ENCODE measurements at places on chromosomes 1 and 21. TPM values are rescaled to one million over a fixed set of nuclear protein-coding genes. Genes with fewer than 3 reads are reported as not detected.
A peak's percentile ranks its signal among the peaks of the same experiment; 100 is the strongest.

DNA sequence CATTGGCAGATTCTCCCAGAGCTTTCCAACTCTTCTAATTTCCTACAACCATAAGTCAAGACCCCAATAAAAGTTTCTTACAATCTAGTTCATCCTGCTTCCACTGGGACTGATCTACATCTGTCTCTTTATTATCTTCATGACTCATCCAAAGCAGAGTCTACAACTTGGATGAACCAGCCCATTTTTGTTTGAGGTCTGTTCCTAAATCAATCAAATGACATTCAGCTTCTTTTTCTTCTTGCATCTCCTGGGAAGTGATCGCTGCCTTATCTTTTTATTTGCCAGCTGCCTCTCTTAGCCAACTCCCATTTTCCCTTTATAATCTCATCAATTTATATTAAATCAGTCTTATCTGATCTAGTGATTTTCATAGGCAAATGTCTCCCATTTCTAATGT is 105.6 kb downstream of the ERG start:
- no peaks in the 10 kb centered on the region for H3K4me1 ChIP-seq
- H3K36me3 ChIP-seq, result no peaks in the 10 kb centered on the region
- H3K27ac ChIP-seq, result no peak overlapping the region
- H3K4me3 ChIP-seq, result no peak overlapping the region

Gene EDN2
- total RNA-seq, result not detected

- no peak overlapping the region for H3K27ac ChIP-seq
- H3K4me3 ChIP-seq, result no peak overlapping the region
- no peaks in the 10 kb centered on the region for H3K36me3 ChIP-seq
- H3K4me1 ChIP-seq, result no peaks in the 10 kb centered on the region
- no peak for DNase-seq
Measured at GRCh38 chr1:14945132-14946010, 208.2 kb upstream of the TMEM51 start.

- no peaks in the 10 kb centered on the region for H3K4me1 ChIP-seq
- H3K4me3 ChIP-seq, result no peak overlapping the region
- no peak for DNase-seq
- H3K27ac ChIP-seq, result no peak overlapping the region
- H3K36me3 ChIP-seq, result no peaks in the 10 kb centered on the region
Measured at GRCh38 chr1:241387216-241387615, 30.2 kb upstream of the RGS7 start.

GRCh38 chr1:27525296-27526272 is 35.6 kb upstream of the WASF2 start:
- peak overlapping the region; percentile 65 for H3K27ac ChIP-seq
- peaks cover 67% of the 10 kb centered on the region for H3K4me1 ChIP-seq
- peak; percentile 85 for DNase-seq

DNA sequence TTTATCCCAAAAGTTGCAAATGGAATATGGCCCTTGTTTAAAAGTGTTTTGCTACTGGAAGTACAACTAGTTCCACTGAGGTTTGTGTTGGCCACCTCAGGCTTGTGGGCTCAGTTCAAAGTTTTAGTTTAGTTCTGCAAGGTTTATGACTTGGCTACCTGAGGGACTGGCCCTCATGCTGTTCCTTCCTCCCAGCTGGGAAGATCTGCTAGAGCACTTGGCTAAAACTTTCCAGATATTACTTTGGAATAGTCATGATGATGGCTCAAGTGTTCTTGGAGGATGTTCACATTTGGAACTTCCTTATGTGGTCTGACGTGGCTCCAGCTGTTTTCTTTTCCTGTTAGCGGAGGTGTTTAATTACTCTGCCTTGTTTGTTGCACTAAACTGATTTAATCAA is 110.2 kb upstream of the IVNS1ABP start:
- peaks cover 80% of the 10 kb centered on the region for H3K4me1 ChIP-seq
- no peaks in the 10 kb centered on the region for H3K27me3 ChIP-seq

GRCh38 chr1:159763686-159764085 is 17.1 kb upstream of the DUSP23 start:
- peaks cover 4% of the 10 kb centered on the region for H3K27me3 ChIP-seq
- H3K27ac ChIP-seq, result no peak overlapping the region
- no peak for DNase-seq
- no peaks in the 10 kb centered on the region for H3K36me3 ChIP-seq
- H3K4me1 ChIP-seq, result no peaks in the 10 kb centered on the region

GRCh38 chr1:231037585-231038517 is 2.2 kb downstream of the FAM89A start:
- H3K27me3 ChIP-seq, result peaks cover 13% of the 10 kb centered on the region
- H3K4me1 ChIP-seq, result peaks cover 30% of the 10 kb centered on the region
- no peak overlapping the region for H3K27ac ChIP-seq
- H3K36me3 ChIP-seq, result peaks cover 6% of the 10 kb centered on the region
- DNase-seq, result no peak
- H3K4me3 ChIP-seq, result no peak overlapping the region

GRCh38 chr21:42782723-42783242 is 96.6 kb downstream of the WDR4 start:
- no peak overlapping the region for H3K4me3 ChIP-seq
- peaks cover 24% of the 10 kb centered on the region for H3K27me3 ChIP-seq
- peaks cover 5% of the 10 kb centered on the region for H3K36me3 ChIP-seq
- DNase-seq, result no peak
- H3K4me1 ChIP-seq, result peaks cover 43% of the 10 kb centered on the region

Gene ATAD3C
- 1.4 TPM for total RNA-seq

Gene REG4
- 15.3 TPM for total RNA-seq

Gene SPRR4
- not detected for total RNA-seq

DNA sequence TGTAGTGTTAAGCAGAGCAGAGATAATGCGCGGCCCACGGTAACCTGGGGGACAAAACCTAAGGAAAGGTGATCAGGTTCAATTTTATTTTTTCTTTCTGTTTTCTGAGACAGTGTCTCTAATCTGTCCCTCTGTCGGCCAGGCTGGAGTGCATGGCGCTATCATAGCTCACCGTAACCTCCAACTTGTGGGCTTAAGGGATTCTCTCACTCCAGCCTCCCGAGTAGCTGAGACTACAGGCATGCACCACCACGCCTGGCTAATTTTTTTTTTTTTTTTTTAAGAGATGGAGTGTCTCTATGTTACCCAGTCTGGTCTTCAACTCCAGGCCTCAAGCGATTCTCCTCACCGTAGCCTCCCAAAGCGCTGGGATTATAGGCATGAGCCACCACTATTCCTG is 724 bp upstream of the ANKRD35 start:
- H3K27ac ChIP-seq, result no peak overlapping the region
- DNase-seq, result no peak
- no peaks in the 10 kb centered on the region for H3K36me3 ChIP-seq
- peak overlapping the region; percentile 81 for H3K4me3 ChIP-seq
- H3K4me1 ChIP-seq, result peaks cover 14% of the 10 kb centered on the region
- peaks cover 28% of the 10 kb centered on the region for H3K27me3 ChIP-seq

Gene PPM1J
- total RNA-seq, result not detected

Gene C1orf105
- total RNA-seq, result not detected

DNA sequence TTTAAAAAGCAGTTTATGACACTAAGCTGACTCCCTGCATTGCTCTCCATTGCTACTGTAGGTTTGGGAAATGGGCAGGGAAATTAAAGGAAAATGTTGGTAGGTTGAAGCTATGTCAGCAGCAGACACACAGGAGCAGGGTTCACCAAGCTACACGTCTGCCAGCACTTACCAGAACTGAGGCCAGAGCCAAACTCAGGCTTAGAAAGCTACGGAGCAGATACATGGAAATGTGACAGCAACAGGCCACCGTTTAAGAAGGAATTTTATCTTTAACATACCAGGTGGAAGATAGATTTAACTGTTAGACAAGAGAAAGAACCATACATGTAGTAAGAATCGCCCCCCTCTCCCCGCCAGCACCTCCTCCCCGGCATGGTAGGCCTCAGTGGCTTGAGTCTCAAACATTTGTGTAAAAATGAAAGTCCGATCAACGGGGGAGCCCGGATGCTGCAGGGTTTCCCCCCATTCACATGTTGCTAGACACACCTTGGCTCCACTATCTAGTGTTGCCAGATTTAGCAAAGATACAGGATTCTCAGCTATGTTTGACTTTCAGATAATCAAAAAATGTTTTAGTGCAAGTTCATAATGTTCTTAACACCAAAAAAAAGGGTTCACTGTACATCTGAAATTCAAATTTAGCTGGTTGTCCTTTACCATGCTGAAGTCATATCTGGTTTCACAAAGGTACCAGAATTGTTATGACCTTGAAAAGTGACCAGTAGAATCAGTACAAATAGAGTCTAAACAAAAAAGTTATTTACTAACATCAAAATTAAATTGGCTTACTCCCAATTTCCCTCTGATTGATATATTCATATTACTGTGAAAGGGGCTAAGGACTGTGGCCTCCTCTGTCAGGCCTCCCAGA is 6.7 kb downstream of the OR2T11 start:
- peaks cover 2% of the 10 kb centered on the region for H3K27me3 ChIP-seq

Gene RNF186
- not detected for total RNA-seq

DNA sequence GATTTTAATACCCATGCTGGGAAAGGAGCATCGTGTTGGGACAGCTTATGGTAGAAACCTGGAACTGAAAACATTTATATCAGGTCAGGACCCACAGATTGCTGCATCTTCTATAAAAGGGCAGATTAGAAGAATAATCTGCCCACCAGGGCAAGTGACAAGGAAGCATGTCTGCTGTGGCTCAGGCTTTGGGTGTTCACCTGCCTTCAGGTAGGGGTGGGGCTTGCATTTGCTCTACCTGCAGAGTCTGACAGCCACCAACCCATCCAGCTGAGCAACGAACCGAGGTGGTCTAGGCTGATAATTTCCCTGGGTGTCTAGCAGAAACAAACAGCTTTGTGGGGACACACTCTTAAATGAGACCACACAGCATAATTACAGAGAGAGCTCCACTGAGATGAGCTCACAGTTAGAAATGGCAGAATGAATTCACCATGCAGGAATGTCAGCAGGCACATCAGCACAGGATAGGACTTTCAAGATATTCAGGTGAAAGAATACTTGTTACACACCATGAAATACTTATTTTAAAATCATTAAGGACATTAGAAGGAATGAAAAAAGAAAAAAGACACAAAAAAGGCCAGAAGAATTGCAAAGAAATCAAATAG is 36.1 kb upstream of the B3GALT5 start:
- no peak overlapping the region for H3K27ac ChIP-seq
- H3K4me1 ChIP-seq, result no peaks in the 10 kb centered on the region
- H3K27me3 ChIP-seq, result peaks cover 3% of the 10 kb centered on the region
- no peak for DNase-seq
- no peaks in the 10 kb centered on the region for H3K36me3 ChIP-seq
- H3K4me3 ChIP-seq, result no peak overlapping the region

GRCh38 chr1:91883470-91883869 is 2.5 kb downstream of the TGFBR3 start:
- H3K27ac ChIP-seq, result no peak overlapping the region
- peaks cover 3% of the 10 kb centered on the region for H3K36me3 ChIP-seq
- peaks cover 37% of the 10 kb centered on the region for H3K27me3 ChIP-seq
- DNase-seq, result no peak
- H3K4me1 ChIP-seq, result peaks cover 28% of the 10 kb centered on the region
- peak overlapping the region; percentile 53 for H3K4me3 ChIP-seq

Gene KLF17
- total RNA-seq, result not detected

DNA sequence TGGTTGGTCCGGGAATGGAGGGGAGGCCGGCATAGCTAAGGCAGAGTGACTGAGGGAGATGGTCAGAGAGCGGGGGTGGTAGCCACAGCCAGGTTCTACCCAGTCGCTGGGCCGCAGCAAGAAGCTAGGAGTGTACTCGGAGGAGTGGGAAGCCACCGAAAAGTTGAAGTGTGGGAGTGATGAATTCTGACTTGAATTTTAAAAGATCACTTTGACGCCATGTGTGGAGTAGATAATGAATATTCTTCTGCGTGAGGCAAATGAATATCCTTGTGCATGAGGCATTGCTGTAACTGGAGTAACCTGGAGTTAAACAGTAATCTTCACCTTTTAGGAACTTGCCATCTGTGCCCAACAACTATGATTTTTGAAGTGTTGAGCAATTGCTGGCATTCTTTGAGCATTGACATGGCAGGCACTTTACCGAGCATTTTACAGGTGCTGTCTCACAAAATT is 6.9 kb downstream of the CTPS1 start:
- no peak overlapping the region for H3K27ac ChIP-seq
- no peak for DNase-seq
- peaks cover 83% of the 10 kb centered on the region for H3K36me3 ChIP-seq
- H3K4me1 ChIP-seq, result peaks cover 28% of the 10 kb centered on the region

- peak overlapping the region; percentile 66 for H3K4me3 ChIP-seq
- H3K4me1 ChIP-seq, result peaks cover 73% of the 10 kb centered on the region
- H3K27ac ChIP-seq, result peak overlapping the region; percentile 94
- peak; percentile 89 for DNase-seq
Measured at GRCh38 chr1:154157520-154158306, 2.8 kb upstream of the NUP210L start.

GRCh38 chr1:229447809-229448252 is 13.9 kb upstream of the ACTA1 start:
- H3K27ac ChIP-seq, result no peak overlapping the region
- H3K27me3 ChIP-seq, result no peaks in the 10 kb centered on the region
- DNase-seq, result no peak
- H3K36me3 ChIP-seq, result peaks cover 46% of the 10 kb centered on the region
- no peak overlapping the region for H3K4me3 ChIP-seq
- H3K4me1 ChIP-seq, result no peaks in the 10 kb centered on the region

Gene DVL1
- 29.1 TPM for total RNA-seq

GRCh38 chr1:8523666-8524206 is 205.8 kb downstream of the SLC45A1 start:
- no peak overlapping the region for H3K4me3 ChIP-seq
- peak overlapping the region; percentile 14 for H3K27ac ChIP-seq
- peak; percentile 32 for DNase-seq
- peaks cover 14% of the 10 kb centered on the region for H3K36me3 ChIP-seq
- H3K4me1 ChIP-seq, result peaks cover 9% of the 10 kb centered on the region

Gene ANKRD65
- total RNA-seq, result not detected

DNA sequence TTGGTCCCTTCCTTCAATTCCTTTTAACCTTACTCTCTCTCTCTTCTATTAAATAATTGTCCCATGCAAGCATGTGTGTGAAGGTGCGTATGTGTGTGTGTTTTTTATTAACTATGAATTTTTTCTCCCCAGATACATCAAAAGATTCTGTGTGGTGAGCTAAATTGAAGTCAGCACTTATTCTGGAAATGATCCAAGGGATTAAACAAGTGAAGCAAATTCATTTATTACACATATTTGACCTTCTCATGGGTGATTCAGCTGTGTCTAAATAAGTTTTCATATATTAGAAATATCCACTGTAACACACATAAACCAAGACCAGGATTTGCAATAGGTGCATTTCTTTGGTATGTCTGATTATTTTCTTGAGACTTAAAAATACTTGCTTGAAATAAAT is 24.3 kb downstream of the CHODL start:
- no peak overlapping the region for H3K4me3 ChIP-seq
- H3K27ac ChIP-seq, result no peak overlapping the region
- no peak for DNase-seq
- H3K4me1 ChIP-seq, result no peaks in the 10 kb centered on the region
- no peaks in the 10 kb centered on the region for H3K27me3 ChIP-seq

GRCh38 chr1:30942326-30942963 is 33.9 kb upstream of the SDC3 start:
- H3K4me1 ChIP-seq, result no peaks in the 10 kb centered on the region
- no peak overlapping the region for H3K27ac ChIP-seq
- H3K36me3 ChIP-seq, result peaks cover 50% of the 10 kb centered on the region
- no peaks in the 10 kb centered on the region for H3K27me3 ChIP-seq
- no peak overlapping the region for H3K4me3 ChIP-seq

Data from activated CD8-positive, alpha-beta T cell treated with anti-CD3 and anti-CD28 coated beads, Interleukin-2, amount 10 ng/mL, durations not matched to agents 7 days and 5 days (primary cell).